ENCODE measurements at places on chromosomes 6 and 20.

GRCh38 chr6:53035549-53036213, 29.5 kb upstream of the FBXO9 start:
- DNase-seq: no peak

DNA sequence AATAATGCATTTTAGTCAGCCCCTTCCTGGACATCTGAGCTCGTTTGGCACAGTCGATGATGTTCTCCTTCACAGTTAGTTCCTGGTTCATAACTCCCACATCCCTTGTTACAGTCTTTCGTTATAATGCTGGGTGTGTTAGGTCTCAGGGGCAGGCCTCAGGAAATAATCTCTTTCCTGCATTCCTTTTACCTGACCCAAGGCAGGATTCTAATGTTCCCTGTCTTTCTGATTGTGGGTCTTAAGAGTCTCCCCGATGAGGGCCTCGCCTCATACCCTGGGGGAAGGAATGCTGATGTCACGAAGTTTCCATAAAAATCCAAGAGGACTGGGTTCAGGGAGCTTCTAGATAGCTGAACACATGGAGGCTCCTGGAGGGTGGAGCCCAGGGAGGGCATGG, 104.0 kb upstream of the CARMIL1 start:
- no peak for DNase-seq

DNA sequence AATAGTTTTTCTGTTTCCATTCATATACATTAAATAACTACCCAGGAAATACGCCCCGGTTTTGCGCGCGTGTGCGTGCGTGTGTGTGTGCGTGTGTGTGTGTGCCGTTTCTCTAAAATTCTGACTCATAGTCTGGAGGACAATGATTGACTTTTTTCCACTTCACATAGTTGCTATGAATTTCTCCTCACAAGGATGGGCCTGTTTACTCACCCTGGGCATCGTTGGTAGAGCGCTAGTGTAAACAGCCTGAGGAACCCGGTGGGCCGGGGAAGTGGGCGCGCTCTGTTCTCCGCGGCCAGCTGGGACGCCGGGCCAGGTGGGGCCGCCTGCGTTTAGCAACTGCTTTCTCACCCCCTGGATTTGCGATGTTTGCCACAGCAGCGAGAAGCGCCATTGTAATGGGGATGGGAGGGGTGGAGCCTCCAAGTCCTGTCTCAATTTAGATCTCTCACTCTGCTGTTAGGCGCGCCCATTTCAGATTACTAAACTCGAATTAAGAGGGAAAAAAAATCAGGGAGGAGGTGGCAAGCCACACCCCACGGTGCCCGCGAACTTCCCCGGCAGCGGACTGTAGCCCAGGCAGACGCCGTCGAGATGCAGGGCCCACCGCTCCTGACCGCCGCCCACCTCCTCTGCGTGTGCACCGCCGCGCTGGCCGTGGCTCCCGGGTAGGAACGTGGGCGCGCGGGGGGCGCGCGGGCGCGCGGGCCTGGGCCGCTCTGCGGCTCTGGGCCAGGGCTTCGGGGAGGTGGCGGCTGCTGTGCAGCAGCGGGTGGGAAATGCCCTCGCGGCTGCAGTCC, at the start of gene CD109:
Gene CD109 (plus strand): TSS at position 585 of the 803 bp plus-strand sequence. CDS start 13 bp downstream, at position 598.
- DNase-seq: no peak

DNA sequence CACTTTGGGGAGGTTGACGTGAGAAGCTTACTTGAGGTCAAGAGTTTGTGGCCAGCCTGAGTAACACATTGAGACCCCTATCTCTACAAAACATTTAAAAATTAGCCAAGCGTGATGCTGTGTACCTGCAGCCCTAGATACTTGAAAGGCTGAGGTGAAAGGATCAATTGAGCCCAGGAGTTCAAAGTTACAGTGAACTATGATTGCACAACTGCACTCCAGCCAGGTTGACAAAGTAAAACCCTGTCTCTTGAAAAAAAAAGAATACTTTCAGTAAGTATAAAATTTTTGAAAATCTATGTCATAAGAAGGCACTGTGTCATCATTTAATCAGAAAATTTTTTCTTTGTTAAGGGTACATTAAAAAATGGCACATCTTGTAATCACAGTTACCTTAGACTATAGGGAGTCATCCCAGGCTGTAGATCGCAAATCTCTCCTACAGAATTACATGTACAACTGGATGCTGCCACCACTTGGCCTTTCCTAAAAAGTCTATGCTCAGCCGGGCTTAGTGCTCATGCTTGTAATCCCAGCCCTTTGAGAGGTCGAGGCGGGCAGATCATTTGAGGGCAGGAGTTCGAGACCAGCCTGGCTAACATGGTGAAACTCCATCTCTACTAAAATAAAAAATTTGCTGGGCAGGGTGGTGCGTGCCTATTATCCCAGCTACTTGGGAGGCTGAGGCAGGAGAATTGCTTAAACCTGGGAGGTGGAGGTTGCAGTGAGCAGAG, 17.0 kb upstream of the MRS2 start:
- DNase-seq: no peak

- DNase-seq: no peak
These were observed 7.2 kb downstream of the ACTR5 start for GRCh38 chr20:38755324-38755910.

- DNase-seq: peak; percentile 97
These were observed 606.0 kb downstream of the DHX35 start for GRCh38 chr20:39568109-39568508.

All from SK-N-MC (cell line).